ENCODE measurements at places on chromosomes 4 and X.

DNA sequence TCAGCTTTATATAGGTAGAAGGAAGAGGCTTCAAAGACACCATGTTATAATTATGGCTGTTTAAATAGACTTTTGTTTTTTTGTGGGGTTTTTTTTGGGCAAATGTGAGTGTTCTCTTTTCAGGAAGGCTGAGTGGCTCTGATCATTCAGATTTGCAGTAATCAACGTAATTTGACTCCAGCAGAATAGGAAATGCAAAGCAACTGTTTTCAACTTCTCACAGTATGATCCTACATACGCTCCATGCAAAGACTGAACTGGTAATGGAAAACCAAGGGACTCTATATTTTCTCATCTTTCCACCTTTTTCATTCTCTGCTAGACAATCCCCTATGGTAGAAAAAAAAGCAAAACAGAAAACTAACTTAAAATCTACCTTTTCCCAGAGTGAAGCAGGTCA lies 10.8 kb downstream of the ADH1B start:
- no peak for DNase-seq

- DNase-seq, result no peak
These were observed 993.9 kb downstream of the PDHA2 start for GRCh38 chr4:96833831-96834230.

GRCh38 chr4:81494031-81494431 lies 22.3 kb upstream of the RASGEF1B start:
- no peak for DNase-seq

DNA sequence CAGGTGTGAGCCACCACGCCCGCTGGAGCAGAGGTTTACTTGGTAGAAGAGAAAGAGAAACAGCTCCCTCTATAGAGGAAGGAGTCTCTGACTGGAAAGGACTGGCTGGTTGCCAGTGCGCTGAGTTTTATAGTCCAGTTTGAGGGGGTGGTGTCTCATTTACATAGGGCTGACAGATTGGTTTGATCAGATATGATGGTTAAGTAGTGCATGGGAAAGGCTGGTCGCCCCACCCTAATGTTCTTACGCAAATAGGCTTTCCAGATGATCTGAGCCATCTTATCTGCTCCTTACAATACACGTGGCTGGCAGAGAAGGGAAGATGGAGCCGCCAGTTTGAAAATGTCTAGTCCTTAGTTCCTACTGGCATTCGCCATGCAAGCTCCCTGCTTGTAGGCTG lies 439.5 kb downstream of the NAF1 start:
- no peak for DNase-seq

GRCh38 chr4:56086073-56086541 lies 137.4 kb downstream of the CEP135 start:
- DNase-seq, result no peak

DNA sequence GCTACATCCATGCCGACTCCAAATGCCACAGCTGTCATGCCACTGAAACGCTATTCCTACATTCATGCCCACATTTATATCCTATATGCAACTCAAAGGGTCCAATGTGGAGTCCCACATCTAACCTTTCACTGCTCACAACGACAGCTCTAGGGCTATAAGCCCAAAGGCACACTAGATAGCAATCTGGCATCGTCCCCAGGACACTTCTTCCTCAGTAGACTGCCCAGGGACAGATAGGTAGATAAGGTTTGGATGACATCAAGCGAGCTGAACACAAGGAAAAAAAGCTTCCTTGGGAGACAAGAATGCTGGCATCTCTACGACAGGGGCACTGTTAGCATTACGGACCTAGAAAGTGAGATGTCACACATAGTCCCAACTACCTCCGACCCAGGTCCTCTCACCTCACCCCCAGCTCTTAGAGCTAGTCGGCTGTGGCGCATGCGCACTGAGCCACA lies 685 bp downstream of the RAB9B start:
- no peak for DNase-seq

- no peak for DNase-seq
These were observed 48.9 kb downstream of the ARHGEF6 start for GRCh38 chrX:136731798-136732197.

DNA sequence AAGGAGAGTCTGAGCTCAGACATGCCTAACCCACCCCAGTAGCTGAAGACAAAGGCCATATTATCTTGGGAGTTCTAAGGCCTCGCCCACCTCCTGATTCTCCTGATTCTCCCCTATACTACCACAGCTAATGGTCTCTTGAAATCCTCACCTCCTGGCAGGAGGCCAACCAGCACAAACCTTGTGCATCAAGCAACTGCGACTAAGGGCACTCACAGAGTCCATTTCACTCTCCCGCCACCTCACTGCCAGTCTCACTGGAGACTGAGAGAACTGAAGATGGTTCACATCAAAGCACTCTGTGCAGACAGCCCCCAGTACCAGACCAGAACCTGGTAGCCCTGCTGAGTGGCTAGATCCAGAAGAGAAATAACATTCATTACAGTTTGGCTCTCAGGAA lies 102.1 kb upstream of the KLF8 start:
- DNase-seq, result no peak

GRCh38 chrX:150502091-150502490 lies 66.3 kb upstream of the MTM1 start:
- DNase-seq, result no peak

DNA sequence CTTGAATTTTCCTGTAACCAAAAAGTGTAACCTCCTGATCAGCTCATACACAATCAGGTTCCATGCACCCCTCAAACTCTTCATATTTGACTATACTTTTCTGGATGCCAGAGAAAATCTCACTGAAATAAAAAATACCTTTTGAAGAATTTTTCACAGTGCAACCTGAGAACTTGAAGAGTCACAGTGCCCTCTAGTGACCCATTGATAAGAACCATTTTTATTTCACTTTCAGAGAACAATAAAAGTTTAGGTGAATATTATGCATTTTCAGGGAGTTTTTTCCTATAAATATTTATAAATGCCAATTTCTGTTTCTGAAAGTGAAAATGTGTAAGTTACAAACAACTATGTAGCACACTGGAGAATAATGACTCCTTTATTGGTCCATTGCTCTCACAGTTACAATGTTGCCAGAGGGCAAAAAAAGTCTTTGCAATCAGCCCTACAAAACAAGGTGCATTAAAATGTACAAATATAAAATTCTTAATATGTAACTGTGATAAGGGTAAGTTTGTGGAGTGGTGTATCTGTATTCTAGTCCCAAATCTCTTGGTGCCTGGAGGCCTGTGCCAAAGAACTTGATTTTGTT lies 153.6 kb upstream of the INTU start:
- DNase-seq, result no peak

DNA sequence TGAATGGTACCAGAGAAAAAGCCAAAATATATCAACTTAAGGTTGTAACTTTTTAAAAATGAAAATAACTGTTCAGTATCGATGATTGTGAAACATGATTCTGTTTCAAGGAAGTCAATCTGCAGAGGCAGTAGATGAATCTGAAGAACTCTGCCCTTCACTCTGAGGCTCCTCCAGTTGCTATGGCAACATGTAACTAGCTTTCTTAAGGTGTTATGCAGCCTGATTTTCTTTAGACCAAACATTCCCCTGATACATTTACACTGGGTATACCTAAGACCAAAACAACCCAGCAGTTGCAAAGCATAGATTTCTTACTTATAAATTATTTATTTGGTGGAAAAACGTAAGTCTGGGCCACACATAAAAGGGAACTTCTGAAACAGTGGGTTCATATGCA lies 133.6 kb upstream of the RASGEF1B start:
- DNase-seq, result no peak

GRCh38 chrX:110425222-110426154 lies 66.8 kb downstream of the RTL9 start:
- no peak for DNase-seq

DNA sequence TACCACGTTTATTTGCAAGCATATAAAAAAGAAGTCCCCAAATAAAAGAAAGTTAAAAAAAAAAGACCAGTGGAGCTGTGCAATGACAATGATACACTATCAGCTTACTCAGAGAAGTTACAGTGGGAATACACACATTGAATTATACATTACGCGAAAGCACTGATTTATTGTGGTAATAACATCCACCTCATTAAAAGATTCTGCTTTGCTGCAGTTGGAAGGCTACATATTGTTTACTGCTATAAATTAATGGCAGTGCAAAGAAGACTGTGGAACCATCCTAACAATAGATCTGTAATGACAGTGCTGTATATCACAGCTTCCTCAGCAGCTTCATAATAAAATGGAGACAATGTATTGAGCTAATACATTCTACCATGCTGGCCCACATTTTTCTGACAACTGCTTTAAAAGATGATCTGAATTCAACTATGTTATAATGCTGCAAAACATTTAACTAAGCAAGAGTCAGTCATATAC lies 142.5 kb upstream of the MAB21L2 start:
- DNase-seq, result no peak

- no peak for DNase-seq
These were observed 87.9 kb upstream of the NR3C2 start for GRCh38 chr4:148530114-148530513.

- DNase-seq, result no peak
These were observed 24.5 kb upstream of the WDR1 start for GRCh38 chr4:10140866-10141759.

DNA sequence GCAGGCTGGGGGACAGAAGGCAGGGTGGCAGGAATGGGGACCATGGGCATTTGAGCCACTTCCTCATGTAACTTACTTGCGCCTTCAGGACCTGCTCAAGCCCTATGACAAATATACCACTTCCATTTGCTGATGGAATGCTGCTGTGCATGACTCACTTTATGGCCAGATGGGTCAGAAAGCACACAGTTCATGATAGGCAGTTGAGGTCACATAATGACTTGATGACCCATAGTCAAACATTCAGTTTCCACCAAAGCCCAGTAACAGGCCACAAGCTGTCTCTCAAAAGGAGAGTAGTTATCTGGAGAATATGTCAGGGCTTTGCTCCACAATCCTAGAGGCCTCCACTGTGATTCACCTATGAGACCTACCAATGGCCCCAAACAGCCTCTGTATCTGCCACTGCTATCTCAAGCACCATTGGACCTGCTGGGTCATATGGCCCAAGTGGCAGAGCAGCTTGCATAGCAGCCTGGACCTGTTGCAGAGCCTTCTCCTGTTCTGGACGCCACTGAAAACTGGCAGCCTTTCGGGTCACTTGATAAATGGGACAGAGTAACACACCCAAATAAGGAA lies 5.3 kb upstream of the PAPSS1 start:
- no peak for DNase-seq

Measured in stimulated activated naive CD4-positive, alpha-beta T cell treated with Interleukin-2 at 50 U/mL for 16 hours (primary cell).